COLO829 (cell line): ENCODE measurements at places on chromosomes 3 and 15.

DNA sequence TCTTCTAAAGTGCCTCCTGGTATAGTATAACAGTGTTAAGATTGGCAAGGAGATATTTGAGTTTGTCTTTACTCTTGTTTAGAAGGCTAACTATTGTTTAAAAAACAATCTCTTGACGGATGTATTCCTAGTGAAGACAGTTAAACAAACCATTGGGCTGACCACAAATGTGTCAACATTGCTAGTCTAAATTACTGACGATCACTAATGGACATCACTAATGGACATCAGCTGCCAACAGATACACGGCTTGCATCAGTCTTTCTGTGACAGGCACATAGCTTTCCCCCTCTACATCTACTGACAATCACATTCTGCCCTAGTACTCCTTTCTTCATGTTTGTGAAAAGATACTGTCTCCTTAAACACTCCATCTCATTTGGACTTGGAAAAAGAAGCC is 57.1 kb upstream of the ETV5 start:
- no peak for DNase-seq

- DNase-seq, result no peak
Observed at GRCh38 chr3:12465836-12466225, 18.4 kb upstream of the TSEN2 start.

DNA sequence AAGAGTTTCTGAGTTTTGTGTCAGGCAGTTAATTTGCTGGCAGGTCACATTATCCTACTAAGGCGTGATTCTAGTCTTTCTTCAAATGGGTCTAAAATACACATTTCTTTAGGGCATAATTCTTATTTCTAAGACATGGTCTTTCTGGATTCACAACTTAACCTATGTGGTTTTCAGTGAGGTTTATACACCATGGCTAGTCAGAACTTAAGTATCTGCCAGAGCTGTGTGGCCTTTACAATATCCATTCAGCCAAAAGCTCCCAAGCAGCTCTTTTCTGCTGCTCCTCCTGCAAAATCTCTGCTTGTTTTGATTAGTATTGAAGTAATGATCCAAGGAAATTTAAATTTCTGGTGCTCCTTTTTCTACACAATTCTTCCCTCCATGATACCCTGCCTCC is 33.5 kb downstream of the SLC9C1 start:
- DNase-seq, result no peak

DNA sequence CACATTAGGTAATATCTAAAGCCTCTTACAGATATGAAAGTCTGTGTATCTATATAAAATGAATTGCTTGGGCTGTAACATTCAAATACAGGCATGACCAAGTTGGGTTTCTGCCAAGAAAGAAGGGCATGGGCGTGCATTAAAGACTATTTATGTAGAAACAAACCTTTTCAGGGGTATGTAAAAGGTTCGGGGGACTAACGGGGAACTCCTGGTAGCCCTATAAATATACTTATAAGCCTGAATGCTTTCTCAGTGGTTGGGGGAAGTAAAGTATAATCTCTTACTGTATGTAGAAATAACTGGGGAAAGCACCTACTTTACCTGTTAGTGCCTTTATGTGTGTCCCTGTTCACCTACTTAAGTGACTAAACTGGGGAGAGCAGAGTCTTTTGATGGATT is 154.5 kb upstream of the TBL1XR1 start:
- no peak for DNase-seq

DNA sequence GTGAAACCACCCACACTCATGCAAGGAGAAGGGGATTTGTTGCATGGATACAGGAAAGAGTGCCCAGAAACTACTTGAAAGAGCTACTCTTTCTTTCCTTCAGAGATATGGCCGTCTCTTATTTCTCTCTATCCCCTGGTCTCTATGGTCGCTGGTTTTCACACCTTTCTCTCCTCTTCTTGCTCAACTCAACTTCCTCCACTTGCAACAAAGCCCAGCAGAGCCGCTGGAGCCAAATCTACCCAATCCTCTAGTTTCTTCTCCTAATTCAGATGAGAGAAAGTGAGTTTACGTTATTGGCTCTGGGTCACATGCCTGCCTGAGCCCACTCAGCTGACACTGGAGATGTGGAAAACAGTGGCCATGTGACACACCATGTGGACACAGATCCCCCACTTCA is 215.2 kb downstream of the OSBPL10 start:
- no peak for DNase-seq

GRCh38 chr3:55481744-55482495 is 5.2 kb downstream of the WNT5A start:
- DNase-seq, result no peak

GRCh38 chr3:151962352-151962751 is 88.9 kb downstream of the SUCNR1 start:
- DNase-seq, result no peak
